ENCODE measurements at places on chromosomes 2 and 18. TPM values are rescaled to one million over a fixed set of nuclear protein-coding genes. Genes with fewer than 3 reads are reported as not detected.

DNA sequence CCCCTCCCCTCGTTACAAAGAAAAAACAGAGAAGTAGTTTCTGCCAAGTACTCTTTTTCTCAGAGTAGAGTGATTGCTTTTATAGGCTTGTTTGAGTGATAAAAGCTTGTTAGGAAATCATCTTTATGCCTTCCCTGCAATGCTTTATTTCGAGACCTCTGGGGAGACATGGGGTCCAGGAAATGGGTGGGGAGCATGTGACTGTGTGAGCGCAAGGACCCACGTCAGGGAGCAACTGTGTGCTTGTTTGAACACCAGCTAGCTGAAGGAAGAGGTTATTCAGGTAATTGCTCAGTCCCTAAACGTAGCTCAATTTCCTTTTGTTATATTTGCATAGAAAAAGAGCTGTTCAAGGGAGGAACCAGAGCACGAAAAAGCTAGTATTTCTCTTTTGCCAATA, 187.3 kb downstream of the FAM210A start:
- DNase-seq: peak; percentile 17
- peaks cover 6% of the 10 kb centered on the region for H3K4me1 ChIP-seq
- no peaks in the 10 kb centered on the region for H3K36me3 ChIP-seq
- H3K27ac ChIP-seq: no peak overlapping the region
- H3K27me3 ChIP-seq: no peaks in the 10 kb centered on the region

The ARHGAP15 gene
- 2.0 TPM for total RNA-seq

DNA sequence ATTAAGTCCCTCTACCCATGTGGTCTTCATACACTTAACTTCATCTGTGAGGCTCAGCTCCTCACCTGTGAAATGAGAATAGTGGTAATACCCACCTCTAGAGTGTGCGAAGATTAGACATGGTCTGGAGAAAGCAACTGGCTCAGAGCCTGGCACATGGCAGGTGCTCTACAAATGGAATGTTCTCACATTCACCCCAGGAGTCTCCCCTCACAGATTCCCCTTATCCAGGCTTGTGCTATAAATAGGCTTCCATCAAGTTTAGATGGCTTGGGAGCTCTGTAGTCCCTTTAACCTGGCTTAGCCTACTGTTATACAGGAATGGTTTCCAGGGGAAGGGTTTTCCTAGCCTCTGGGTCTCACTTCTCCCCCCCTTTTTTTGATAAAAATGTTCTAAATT, 455.9 kb downstream of the RNF144A start:
- no peaks in the 10 kb centered on the region for H3K27me3 ChIP-seq
- no peak overlapping the region for H3K4me3 ChIP-seq
- H3K4me1 ChIP-seq: no peaks in the 10 kb centered on the region
- no peaks in the 10 kb centered on the region for H3K36me3 ChIP-seq

DNA sequence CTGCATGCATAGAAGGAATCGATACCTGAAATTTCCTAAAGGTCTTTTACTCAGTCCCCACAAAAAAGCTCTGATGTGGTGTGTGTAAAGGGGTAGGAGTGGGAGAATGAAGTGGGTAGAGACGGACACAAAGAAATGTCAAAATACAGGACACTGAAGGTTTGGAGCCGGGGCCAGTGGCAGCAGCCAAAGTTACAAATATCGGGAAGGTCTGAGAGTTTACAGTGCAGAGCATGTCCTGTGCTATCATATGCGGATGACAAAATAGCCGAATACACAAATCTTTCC, 89.9 kb upstream of the STON1 start:
- H3K4me3 ChIP-seq: peak overlapping the region; percentile 87
- peak overlapping the region; percentile 93 for H3K27ac ChIP-seq
- no peaks in the 10 kb centered on the region for H3K27me3 ChIP-seq
- peaks cover 11% of the 10 kb centered on the region for H3K4me1 ChIP-seq

DNA sequence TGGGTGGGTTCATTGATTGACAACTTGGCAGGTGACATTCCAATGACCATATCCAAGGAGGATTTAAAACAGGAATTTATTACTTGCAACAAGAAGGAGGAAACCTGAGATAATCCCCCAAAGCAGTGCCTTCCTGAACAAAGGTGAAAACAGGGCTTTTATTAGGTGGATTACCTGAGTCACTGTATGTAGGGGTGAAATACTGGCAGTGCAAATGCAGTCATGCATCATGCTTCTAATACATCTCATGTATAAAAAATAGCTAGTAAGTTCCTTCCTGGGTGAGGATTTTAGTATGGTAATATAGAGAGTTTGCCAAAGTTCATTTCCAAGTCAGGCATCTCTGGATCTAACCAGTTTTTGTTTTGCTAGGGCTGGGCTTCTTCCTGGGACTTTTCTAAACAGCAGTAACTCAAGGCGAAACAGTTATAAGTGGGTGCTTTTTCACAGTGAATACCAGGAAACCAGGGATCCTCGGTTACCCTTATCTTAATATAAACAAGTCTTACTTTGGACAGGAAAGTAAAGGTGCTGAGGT, 583.4 kb upstream of the LRRTM1 start:
- no peaks in the 10 kb centered on the region for H3K36me3 ChIP-seq
- H3K27ac ChIP-seq: no peak overlapping the region
- peaks cover 4% of the 10 kb centered on the region for H3K4me1 ChIP-seq
- DNase-seq: no peak
- H3K27me3 ChIP-seq: no peaks in the 10 kb centered on the region

DNA sequence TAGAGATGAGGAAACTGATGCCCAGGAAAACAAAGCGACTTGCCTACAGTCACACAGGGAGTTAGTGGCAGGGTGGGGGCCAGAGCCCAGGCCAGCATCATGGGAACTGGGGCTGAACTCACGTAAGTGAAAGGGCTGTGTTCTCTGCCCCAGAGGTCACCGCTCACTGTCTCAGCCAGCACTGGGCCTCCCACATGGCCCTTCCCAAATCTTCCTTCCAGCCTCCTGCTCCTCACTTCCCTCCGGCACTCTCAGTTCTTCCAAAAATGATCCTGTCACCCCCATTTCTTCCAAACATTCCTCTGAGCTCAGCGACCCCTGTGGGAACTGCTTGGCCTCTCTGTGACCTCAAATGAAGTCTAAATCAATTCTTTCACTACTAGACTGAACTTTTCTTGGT, 90.5 kb upstream of the TMEM247 start:
- no peak overlapping the region for H3K4me3 ChIP-seq
- H3K36me3 ChIP-seq: no peaks in the 10 kb centered on the region
- H3K27me3 ChIP-seq: no peaks in the 10 kb centered on the region
- no peaks in the 10 kb centered on the region for H3K4me1 ChIP-seq
- DNase-seq: peak; percentile 28
- H3K27ac ChIP-seq: no peak overlapping the region

The NT5C1B gene
- not detected for total RNA-seq

- no peaks in the 10 kb centered on the region for H3K27me3 ChIP-seq
- H3K27ac ChIP-seq: no peak overlapping the region
- H3K4me3 ChIP-seq: no peak overlapping the region
Observed at GRCh38 chr18:42048158-42048557, 93.1 kb downstream of the PIK3C3 start.

GRCh38 chr2:85523903-85524335, 15.0 kb upstream of the MAT2A start:
- H3K27ac ChIP-seq: no peak overlapping the region
- H3K4me3 ChIP-seq: no peak overlapping the region
- DNase-seq: no peak
- H3K27me3 ChIP-seq: peaks cover under 1% of the 10 kb centered on the region

DNA sequence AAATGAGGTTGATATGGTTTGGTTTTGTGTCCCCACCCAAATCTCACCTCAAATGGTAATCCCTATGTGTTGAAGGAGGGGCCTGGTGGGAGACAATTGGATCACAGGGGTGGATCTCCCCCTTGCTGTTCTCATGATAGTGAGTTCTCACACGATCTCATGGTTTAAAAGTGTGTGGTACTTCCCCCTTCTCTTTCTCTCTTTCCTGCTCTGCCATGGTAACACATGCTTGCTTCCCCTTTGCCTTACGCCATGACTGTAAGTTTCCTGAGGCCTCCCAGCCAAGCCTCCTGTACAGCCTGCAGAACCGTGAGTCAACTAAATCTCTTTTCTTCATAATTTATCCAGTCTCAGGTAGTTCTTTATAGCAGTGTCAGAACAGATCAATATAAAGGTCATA, 24.7 kb upstream of the FAM124B start:
- no peak overlapping the region for H3K27ac ChIP-seq
- H3K4me1 ChIP-seq: no peaks in the 10 kb centered on the region
- H3K36me3 ChIP-seq: no peaks in the 10 kb centered on the region

GRCh38 chr18:75875559-75875958, 448.1 kb upstream of the SMIM21 start:
- H3K27me3 ChIP-seq: no peaks in the 10 kb centered on the region
- no peak overlapping the region for H3K4me3 ChIP-seq
- H3K27ac ChIP-seq: no peak overlapping the region
- no peaks in the 10 kb centered on the region for H3K36me3 ChIP-seq
- no peak for DNase-seq
- H3K4me1 ChIP-seq: no peaks in the 10 kb centered on the region

DNA sequence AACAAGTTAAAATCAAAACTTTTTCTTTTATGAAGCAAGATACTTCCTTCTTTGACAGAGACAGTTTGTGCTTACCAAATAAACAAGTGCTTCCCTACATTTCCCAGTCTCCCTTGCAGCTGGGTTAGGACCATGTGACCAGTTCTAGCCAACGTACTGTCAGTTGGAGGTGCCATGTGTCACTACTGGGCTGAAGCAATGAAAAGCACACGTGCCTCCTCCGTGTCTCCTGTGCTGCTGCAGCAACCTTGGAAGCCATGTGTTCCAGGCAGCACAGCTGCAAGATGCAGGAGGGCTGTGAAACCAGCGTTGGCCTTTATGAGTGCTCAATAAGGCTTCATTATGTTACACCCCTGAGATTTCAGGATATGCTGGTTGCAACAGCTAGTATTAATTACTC, 93.2 kb downstream of the DHRS9 start:
- no peak overlapping the region for H3K27ac ChIP-seq
- peaks cover 15% of the 10 kb centered on the region for H3K27me3 ChIP-seq
- DNase-seq: no peak
- no peak overlapping the region for H3K4me3 ChIP-seq
- no peaks in the 10 kb centered on the region for H3K36me3 ChIP-seq

DNA sequence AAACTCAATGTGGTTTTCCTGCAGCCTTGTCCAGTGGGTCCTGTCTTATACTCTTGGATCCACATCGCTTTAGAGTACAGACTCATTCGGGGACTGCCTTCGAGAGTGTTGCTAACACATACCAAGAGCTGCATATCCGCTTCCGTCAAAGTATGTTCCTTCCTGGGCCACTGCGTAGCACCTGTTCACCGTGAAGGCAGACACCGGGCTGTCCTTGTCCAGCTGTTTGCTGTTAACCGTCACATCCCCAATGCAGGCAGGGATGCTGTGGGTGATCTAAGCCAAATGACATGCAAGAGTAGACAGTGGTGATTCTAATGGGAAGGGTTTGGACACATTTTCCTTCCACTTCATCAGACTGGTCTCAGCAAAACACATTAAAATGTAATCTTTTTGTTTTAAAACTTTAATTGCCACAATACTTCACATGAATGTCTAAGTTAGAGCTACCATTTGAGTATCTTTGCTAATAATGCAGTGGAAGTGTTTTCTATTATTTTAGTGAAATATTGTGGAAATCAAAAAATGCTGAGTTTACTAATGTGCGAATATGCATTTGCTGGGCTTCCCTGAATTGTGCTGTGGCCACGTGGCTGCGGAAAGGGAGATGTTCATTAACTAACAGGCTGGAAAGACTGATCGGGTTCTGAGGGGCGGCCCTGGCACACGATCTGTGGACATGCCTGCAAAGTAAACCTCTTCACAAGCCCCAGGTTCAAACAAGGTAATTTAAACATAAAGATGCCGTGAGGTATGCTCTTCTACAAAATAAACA, 169.1 kb downstream of the LAMA1 start:
- no peak overlapping the region for H3K4me3 ChIP-seq
- peaks cover 90% of the 10 kb centered on the region for H3K36me3 ChIP-seq
- no peaks in the 10 kb centered on the region for H3K27me3 ChIP-seq

The PAX3 gene
- not detected for total RNA-seq

DNA sequence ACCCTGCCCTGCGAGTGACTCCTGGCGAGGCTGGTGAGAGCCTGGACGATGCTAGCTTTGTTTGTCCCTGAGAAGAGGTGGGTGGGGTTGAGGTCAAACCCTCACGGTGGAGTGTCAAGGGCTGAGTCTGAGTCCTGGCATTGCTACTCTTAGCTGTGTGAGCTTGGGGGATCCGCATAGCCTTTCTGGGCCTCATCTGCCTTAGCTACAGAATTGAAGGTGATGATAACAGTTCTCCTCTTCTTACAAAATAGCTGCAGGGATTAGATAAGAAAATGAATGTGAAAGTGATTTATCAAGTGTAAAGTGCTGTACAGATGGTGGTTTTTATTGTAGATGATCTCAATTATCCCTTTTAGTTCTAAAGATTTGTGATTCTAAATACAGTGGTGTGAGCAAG, 144.6 kb downstream of the LPIN1 start:
- H3K27me3 ChIP-seq: no peaks in the 10 kb centered on the region
- no peak for DNase-seq
- no peaks in the 10 kb centered on the region for H3K36me3 ChIP-seq
- H3K4me3 ChIP-seq: no peak overlapping the region

DNA sequence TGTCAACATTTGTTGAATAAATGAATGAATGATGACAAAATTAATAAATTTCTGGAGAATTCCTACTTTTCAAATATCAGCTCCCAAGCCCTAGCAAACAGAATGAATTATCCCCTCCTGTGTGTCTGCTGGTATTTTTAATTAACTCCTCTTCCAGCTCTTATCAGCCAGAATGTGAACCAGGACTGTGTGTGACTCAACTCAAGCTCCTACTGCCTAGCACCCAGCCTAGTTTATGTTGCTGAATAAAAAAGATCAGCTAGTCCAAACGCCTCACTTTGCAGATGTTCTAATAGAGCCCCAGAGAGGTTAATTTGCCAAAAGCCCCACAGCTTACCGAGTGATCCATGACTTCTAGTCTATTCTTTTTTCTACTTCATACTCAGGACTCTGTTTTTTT, 50.3 kb downstream of the RABL2A start:
- no peak for DNase-seq
- H3K4me1 ChIP-seq: no peaks in the 10 kb centered on the region
- H3K27me3 ChIP-seq: no peaks in the 10 kb centered on the region

The TEX44 gene
- not detected for total RNA-seq

The NTSR2 gene
- total RNA-seq: not detected
